ENCODE measurements at places on chromosomes 2 and 18.

GRCh38 chr2:170578606-170579005, 136.5 kb upstream of the SP5 start:
- DNase-seq = no peak

DNA sequence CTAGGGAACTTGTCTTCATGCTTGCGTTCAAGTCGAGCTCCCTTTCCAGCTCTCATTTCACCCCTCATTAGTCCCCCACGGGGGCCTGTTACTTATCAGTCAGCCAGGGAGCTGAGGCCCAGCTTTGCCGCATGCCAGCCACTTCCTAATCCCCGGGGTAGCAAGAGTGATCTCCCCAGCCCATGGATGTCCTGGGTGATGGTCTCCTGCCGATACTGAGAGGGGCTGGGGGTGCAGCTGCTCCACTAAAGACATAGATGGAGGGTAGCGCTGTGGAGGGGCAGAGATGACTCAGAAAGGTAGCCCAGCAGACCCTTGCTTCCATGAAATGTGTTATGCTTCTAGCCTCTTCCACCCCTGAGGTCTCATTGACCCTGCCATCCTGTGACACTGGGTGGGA, 314.0 kb upstream of the EPAS1 start:
- DNase-seq = no peak

- no peak for DNase-seq
Observed at GRCh38 chr18:9568186-9568585, 46.2 kb downstream of the PPP4R1 start.

- no peak for DNase-seq
Observed at GRCh38 chr18:79491081-79491551, 95.4 kb downstream of the NFATC1 start.

GRCh38 chr2:12469141-12469561, 247.6 kb upstream of the TRIB2 start:
- DNase-seq = peak; percentile 72

- DNase-seq = no peak
Observed at GRCh38 chr2:102768892-102769291, 7.1 kb downstream of the TMEM182 start.

DNA sequence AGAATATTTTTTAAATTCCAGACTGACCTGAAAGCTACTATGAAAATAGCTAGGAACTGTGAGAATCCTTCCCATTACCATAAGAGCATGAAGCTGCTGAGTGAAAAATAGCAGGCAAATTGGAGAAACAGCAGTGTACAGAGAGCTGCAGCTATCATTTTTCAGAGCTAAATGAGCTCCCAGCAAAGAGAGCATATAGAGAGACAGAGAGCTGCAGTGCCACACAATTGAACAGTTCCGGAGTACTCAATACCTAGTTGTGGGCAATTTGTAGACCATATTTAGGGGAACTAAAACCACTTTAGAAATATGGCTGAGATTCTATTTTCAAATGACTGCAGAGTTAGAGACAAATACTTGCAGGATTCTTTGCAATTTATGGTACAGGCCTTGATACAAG, 645.3 kb downstream of the STK39 start:
- DNase-seq = no peak

- DNase-seq = no peak
Observed at GRCh38 chr18:457521-458412, 42.7 kb downstream of the COLEC12 start.

- DNase-seq = no peak
Observed at GRCh38 chr2:7661502-7661901, 744.3 kb downstream of the RNF144A start.

GRCh38 chr2:180905002-180905401, 75.4 kb upstream of the UBE2E3 start:
- DNase-seq = no peak

Data from fibroblast of skin of left quadriceps (primary cell).